Effector CD4-positive, alpha-beta T cell (primary cell): ENCODE measurements at places on chromosomes 4 and X.

GRCh38 chrX:13540602-13541001 lies 28.8 kb upstream of the EGFL6 start:
- no peak for DNase-seq

- DNase-seq, result no peak
Observed at GRCh38 chrX:111131572-111131971, 35.6 kb downstream of the PAK3 start.

GRCh38 chr4:139808808-139809756 lies 143.5 kb downstream of the MGST2 start:
- no peak for DNase-seq

- DNase-seq, result no peak
Observed at GRCh38 chr4:77959566-77960338, 97.1 kb downstream of the MRPL1 start.
